ENCODE measurements at places on chromosomes 3 and 15.

GRCh38 chr3:111690242-111690641, 95.1 kb upstream of the ZBED2 start:
- DNase-seq, result no peak

DNA sequence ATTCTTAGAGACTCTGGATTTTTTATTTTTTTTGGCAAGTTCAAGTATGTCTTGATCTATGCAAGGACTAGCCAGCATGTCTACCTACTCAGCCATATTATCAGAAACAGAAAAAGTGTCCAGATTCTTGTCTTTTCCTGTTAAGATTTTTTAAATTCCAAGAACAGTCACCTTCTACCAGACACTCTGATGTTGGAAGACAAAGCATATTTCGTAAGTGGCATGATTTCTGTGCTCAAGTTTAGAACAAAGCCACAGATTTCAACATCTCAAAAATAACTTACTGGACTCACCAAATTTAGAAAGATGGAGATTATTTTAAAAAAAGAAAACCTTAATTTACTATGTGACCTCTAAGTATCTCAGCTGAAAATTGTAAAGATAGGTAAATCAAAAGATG, 61.9 kb downstream of the GOLGA6L7 start:
- no peak for DNase-seq

DNA sequence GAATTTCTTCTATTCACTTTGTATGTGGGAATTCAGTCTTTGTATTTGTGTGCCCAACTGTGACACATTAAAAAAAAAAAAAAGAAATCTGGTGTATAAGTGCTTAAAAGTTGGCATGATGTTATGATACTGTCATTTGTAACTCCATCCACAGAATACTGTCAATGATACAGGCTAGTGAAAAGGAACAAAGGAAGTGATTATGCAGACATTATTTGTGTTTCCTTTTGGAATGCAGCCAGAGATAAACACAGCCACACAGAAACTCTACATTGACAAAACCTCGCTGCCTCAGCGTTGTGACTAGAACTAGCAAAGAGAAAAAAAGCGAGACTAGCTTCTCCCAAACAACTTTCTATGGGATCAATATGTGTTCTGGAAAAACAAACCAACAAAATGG, 519.2 kb upstream of the AGTR1 start:
- DNase-seq, result no peak

DNA sequence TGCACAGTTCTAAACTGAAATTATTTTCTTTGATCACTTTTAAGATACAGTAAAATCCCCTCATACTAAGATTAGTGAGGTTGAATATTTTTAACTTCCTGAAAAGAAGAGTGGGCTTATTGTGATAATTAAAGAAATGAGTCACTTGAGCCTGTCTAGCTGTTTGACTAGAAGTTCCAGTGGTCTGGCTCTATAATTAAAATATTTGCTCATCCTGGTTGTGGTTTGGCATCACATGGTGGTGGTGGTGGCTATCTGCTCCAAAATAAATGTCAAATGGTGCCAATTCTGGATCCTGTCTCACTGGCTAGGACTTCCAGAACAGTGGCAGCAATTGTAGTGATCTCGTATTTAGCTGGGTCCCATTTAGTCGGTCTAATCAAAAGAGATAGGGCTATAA, 8.6 kb upstream of the TEX9 start:
- DNase-seq, result no peak

GRCh38 chr15:50244959-50245624, 20.4 kb downstream of the HDC start:
- no peak for DNase-seq

DNA sequence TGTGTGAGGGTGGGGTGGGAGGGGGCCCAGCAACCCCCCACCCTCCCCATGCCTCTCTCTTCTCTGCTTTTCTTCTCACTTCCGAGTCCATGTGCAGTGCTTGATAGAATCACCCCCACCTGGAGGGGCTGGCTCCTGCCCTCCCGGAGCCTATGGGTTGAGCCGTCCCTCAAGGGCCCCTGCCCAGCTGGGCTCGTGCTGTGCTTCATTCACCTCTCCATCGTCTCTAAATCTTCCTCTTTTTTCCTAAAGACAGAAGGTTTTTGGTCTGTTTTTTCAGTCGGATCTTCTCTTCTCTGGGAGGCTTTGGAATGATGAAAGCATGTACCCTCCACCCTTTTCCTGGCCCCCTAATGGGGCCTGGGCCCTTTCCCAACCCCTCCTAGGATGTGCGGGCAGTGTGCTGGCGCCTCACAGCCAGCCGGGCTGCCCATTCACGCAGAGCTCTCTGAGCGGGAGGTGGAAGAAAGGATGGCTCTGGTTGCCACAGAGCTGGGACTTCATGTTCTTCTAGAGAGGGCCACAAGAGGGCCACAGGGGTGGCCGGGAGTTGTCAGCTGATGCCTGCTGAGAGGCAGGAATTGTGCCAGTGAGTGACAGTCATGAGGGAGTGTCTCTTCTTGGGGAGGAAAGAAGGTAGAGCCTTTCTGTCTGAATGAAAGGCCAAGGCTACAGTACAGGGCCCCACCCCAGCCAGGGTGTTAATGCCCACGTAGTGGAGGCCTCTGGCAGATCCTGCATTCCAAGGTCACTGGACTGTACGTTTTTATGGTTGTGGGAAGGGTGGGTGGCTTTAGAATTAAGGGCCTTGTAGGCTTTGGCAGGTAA, 8.1 kb downstream of the FAM131A start:
- DNase-seq, result no peak

DNA sequence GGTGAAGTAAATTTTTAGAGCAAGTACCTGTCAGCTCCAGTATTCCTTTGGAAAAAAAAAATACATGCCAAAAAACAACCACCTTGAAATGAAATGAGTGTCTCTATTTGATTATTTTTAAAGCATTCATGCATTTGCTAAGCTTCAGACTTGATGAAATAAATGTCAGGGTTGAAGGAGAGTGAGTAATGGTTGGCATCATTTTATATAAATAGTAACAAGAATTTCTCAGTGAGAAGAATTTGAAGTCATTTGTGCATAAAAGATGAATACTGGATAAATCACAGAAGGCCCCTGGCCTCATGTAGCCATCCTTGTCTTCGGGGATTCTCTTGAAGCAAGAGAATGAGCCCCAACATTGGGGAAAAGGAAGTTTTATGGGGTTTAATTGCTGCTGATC, 318.4 kb downstream of the LPP start:
- no peak for DNase-seq

GRCh38 chr3:145952536-145952935, 208.4 kb downstream of the PLOD2 start:
- no peak for DNase-seq
